Naive B cell (primary cell): ENCODE measurements at places on chromosomes 3 and 15.

DNA sequence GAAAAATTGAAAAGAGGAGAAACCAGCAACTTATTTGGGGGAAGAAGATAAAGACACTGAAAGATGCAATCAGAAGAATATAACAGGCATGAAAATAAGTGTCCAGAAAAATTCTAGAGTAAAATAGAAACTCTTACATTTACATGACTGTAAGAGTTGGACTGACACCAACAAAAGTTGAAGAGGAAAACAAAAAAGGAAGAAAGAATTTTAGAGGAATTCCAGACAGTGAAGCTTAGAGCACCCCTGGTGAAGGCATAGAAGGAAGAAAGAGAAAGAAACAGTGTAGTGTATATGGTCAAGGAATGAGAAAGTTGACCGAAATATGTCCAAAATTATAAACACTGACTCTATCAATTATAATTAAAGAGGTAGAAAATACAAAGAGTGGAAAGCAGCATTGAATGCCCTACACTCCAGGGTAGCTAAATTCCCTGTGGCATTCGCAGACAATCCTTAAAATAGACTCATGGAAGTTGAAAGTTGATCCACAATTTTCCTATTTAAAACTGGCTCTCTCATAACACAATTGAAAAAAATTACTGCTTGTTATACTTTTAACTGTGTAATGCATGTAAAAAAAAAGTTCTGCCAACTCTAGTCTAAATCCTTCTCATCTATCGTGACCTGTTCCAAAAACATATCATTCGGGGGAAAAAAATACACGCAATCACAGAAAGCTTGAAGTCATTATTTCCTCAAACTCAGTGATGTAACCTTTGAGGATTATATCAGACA, 102.6 kb upstream of the ABI3BP start:
- DNase-seq, result no peak

DNA sequence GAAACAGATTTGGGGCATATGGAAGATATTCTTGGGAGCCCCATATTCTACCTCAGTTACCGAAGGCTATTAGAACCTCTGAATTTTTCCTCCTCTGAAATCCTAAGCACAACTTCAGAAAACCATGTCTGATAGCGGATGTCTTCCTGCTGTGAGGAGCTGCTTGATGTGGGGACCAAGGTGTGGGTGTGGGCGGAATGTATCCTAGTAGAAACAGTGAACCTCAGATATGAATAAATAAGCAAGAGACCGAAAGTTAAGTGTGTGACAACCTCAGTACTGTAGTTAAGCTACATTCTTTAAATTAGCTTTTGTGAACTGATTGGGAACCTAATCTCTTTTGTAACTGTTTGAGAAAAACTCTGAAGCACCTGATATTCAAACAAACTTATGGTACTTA, 46.9 kb downstream of the SENP2 start:
- no peak for DNase-seq

- DNase-seq, result no peak
Observed at GRCh38 chr3:11392014-11392859, 120.0 kb downstream of the ATG7 start.

DNA sequence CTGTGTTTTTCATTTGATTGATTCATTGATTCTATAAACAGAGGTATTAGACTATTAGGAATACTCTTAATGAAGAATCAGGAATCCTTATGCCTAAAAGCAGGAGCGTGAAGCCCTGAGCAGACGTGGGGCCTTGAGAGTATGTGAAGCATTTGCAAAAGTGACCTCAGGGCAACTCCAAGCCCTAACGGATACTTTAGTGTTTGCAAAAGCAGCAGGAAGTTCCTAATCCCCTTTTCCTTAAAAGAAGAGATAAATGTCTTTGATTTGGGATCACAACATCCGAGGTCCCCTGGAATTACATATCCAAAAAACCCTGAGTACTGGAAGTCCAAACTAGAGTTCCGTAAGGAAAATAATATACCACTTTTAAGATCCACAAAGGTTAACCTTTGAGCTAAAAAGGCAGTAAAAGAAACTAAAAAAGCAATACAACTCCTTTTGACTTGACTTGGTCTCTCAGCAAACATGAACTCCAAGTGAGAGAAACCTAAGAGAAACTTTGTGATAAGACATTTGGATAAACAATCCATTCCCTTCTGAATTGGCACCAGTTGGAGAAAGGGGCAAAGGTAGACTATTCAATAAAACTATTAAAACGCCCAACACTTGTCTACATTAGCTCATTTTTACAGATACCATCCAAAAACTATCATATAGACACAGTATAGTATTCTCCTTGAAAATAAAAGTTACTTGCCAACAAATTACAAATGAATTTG, 27.4 kb downstream of the PRTG start:
- DNase-seq, result no peak

DNA sequence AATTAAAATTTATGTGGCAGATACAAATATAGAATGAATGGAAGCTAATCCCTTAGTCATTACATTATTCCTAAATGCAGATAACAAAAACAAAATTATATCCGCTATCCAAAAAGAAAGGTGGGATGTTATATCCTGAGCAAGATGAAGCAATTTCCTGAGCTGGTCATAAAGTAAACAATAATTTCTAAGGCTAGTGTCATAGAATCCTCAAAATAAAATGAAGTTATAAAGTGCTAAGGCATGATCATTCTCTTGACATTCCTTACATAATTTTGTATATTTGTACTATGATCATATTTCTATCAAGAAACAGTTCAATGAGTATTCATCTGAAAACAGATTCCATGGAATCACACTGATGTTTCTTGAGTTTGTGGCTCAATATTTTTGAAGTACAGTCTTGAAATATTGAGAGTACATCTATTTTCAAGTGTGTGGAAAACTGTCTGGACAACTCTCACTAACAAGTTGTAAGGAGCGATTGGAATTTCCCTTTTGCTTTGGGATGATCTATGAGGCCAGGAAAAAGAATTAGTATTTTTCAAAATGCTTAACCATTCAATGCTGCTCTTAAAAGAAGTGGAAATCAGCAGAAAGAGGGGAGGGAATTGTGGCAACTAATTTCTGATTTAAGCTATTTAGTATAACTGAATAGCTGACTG, 92.4 kb downstream of the ABI3BP start:
- DNase-seq, result no peak

GRCh38 chr3:5929027-5929426, 741.5 kb downstream of the EDEM1 start:
- no peak for DNase-seq

DNA sequence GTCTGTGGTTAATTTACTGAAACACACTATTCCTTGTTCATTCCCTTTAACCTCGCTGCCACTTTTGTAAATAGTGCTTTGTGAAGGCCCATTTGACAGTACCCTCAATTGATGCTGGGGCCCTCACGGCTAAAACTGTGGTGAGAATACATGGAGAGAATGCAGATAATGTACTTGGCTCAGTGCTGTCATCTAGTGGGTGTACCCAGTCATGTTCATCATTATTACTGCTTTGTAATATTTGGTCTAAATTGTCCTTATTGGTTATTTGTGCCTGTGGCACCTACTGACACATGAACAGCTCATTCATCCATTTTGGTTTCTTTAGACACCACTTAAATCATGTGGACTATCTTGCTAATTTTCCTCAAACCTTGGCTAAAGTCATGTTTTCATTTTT, 543.6 kb downstream of the EDEM1 start:
- DNase-seq, result no peak

DNA sequence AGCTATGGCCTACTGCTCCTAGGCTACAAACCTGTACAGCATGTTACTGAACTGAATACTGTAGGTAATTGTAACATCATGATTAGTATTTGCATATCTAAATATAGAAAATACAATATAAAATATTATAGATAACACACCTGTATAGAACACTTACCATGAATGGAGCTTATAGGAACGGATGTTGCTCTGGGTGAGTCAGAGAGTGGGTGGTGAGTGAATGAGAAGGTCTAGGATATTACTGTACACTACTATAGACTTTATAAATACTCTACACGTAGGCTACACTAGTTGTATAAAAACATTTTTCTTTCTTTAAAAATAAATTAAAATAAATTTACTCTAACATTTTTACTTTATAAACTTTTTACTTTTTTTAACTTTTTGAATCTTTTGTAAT, 224.0 kb upstream of the CBLB start:
- no peak for DNase-seq

DNA sequence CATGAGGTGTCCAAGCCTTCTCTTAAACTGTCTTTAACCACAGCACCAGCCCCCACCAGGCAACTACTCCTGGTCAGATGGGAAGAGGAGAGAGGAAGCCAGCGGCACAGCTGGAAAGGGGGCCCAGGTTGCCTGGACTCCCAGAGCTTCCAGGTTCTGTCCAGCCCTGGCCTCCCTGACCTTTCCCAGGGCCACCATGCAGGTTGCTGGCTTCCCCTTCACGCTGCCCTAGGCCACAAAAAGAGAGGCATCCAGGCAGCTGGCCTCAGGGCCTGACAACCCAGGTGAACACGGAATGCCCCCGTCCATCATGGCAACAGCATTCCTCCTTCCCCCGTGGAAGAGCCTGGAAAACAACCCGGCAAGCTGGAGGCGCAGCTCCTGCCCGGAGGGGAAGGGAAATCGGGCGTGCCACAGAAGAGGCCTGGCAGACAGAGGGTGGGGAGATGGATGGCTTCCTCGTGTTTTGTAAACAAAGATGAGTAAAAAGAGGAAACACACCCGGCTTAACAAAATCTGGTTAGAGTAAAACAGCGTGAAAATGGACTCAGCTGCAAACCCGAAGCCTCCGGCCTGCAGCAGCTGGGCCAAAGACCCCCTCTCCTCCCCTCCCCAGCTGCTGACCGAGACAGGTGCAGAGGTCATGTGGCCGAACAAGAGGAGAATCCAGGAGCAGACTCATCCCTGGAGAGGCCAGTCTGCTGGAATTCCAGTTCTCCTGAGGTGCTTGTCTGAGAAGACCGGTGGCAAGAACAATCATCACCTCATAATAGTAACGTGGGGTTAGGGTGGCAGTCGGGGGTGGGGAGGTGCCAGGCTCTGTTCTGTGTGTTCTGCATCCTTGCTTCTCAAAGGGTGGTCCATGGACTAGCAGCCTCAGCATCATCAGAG, 15.5 kb downstream of the BMF start:
- DNase-seq, result peak; percentile 52

- no peak for DNase-seq
Observed at GRCh38 chr15:97652041-97652440, 308.5 kb upstream of the ARRDC4 start.

DNA sequence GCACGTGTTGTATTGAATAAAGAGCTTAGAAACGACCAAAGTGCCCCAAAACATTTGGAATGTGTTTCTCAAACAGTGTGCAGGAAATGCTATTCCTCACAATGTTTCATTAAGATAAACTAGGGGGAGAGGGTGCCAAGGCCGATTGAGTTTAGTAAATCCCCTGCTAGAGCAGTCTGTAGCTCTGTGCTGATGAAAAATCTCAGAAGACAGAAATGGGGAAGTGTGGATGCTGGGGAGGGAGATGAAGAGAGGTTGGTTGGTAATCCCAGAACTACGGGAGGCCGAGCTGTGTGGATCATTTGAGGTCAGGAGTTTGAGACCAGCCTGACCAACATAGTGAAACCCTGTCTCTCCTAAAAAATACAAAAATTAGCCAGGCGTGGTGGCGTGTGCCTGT, 121.2 kb downstream of the FOXB1 start:
- no peak for DNase-seq

GRCh38 chr15:39165020-39165706, 415.7 kb upstream of the THBS1 start:
- no peak for DNase-seq

GRCh38 chr15:80201256-80202015, 48.6 kb downstream of the FAH start:
- no peak for DNase-seq

DNA sequence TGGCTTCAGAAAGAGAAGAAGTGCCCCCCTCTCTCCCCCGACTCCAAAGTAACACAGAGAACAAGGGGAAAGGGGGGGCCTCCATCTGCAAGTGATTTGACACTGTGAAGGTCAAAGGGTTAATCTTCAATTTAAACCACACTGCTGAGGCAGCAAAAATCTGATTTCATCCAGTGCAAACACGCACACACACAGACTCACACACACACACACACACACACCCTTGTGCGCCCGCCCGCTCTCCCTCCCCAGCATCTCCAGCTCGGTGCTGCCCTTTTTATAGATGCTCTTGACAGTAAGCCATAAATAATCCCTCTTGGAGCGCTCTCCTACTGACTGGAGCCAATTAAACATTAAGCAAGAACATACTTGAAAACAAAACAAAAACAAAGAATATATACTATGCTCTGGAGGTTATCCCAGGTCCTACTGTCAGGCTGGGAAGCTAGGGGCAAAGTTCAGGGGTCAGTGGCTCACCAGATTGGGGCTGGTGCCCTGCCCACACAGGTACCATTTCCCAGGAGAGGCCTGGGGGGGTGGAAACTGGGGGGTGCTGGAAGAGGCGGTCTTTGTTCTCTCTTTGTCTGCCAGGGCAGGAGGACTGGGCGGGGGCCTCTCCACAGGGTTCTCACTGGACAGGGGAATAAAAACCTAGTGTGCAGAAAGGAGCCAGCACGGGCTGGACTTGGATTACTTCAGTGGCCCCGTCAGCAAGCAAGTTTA, 16.3 kb downstream of the BMF start:
- no peak for DNase-seq

GRCh38 chr3:157089455-157090221, 70.3 kb downstream of the CCNL1 start:
- peak; percentile 44 for DNase-seq

DNA sequence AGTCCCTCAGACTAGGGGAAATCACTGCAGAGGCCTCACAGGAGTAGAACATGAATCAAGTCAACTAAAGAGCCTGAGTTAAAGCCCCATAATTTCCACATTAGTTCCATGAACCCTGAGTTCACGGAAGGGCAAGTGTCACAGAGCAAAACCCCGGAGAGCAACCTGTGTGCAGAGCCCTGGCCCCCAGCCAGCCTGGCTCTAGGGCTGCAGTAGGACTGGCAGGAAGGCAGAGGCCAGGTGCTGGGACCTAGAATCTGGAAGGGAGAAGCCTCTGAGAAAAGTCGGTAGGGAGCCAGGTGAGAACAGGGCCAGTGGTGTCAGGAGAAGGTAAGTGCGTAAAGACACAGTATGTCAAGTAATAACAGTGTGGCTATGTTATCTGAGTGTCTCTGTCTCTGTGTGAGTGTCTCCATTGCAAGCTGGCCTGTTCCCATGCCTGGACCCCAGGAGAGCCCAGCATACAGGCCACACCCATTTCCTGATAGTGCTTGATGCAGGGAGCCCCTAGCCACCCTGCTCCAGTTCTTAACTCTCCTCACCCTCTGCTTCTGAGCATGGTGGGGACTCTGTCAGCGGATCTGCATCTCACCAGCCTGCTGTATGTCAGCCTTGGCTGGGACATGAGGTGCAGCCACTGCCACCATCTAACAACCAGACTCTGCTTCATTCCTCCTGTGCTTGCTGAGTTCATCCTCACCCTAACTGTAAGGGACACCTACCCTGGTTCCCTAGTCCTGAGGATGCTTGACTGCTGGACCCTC, 11.3 kb upstream of the MANF start:
- DNase-seq, result no peak

- no peak for DNase-seq
Observed at GRCh38 chr15:73593304-73594074, 39.7 kb downstream of the NPTN start.

- no peak for DNase-seq
Observed at GRCh38 chr15:56978898-56979662, 60.6 kb downstream of the TCF12 start.
